ENCODE measurements at places on chromosomes 2 and 18.

- DNase-seq: peak; percentile 24
Observed at GRCh38 chr2:148876202-148876594, 1.2 kb downstream of the KIF5C start.

DNA sequence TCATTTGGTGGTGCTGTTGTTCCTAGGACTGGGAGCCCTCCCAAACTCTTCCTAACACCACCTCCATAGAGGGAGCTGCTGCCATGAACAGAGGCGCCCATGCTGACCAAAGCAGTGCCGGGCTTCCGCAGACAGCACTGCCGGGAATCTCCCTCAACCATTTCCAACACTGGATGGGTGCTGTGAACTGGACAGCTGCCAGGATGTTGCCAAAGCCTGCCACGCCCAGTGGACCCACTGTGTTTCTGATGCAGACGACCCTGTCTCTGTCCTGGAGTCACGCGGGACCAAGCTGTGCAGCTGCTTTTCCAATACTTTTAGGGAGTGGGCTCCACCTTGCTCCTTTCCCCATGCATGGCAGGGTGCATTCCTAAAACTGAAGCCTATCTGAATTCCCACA is 16.9 kb upstream of the GNAL start:
- no peak for DNase-seq

- peak; percentile 59 for DNase-seq
Observed at GRCh38 chr2:240840435-240841060, 20.5 kb upstream of the KIF1A start.

- DNase-seq: no peak
Observed at GRCh38 chr2:238162251-238162845, 3.6 kb downstream of the ERFE start.

DNA sequence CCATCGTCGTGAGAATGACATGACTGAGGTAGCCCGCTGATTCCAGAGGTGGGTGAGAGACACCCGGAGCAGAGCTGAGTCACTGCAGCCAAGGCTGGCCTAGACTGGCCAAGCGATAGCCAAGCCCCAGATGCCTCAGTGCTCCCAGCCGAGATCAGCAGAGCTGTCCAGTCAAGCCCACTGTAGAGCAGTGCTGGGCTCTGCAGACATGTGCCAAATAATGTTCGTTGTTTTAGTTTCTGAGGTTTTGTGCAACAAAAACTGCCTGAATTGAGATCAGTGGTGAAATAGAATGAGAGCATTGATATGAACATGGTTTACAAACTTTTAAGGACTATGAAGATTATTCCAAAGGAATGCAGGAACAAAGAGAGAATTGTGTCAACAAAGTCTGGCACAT is 42.1 kb downstream of the INSIG2 start:
- no peak for DNase-seq

- no peak for DNase-seq
Observed at GRCh38 chr2:227204452-227204851, 40.0 kb downstream of the COL4A3 start.

DNA sequence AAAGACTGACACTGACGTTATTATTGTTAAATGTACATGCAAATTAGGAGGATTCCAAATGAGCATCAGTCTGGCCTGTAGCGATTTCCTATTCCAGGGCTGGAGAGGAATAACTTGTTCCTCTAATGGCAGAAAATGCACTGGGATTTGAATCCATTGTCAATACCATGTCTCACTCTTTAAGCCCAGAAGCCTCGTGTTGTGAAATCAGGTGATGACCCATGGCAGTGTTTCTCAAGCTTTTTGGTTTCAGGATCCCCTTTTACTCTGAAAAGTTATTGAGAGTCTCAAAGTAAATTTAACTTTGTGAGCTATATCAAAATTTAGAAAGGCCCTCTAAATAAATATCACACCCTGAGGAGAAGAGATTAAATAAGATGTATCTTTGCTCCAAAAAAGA is 279.2 kb downstream of the GALR1 start:
- DNase-seq: no peak

GRCh38 chr2:45191976-45192375 is 182.7 kb upstream of the SIX2 start:
- no peak for DNase-seq

DNA sequence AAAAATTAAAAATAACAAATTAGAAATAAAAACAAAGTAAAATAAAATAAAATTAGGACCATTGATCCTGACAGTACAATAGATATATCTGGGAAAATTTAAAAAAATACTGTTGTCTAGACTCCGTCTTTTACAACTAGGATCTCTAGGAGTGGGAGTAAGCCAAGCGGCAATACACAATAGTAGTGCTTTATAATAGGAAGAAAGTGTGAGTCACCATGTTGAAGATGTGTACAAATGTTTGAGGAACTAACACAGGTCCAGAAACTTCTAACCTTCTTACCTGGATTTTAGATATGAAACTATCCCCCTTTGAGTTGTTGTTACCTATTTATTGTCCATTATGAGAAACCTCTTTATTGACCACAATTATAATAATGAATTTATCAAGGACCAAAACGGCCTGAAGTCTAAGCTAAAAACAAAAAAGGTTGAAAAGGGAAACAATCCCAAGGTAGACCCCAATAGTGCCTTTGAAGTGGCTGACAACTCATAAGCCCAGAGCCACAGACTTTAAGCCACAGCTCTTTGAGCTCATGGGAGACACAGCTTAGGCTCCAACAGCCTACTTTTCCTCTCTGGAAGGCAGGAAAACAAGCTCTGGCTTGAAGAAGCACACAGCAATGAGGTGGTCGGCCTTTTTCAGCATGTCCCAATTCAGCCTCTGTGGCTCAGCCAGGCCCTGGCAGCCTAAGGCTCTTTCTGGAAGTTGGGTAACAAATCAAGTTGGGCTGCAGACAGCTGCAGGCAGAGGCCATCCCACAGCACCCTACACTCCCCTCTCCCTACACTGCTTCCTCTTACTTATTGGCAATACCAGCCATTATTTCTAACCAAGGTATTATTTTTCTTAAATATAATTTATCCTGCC is 62.9 kb downstream of the AQP4 start:
- DNase-seq: no peak

- DNase-seq: no peak
Observed at GRCh38 chr2:142095647-142096046, 35.2 kb downstream of the LRP1B start.

- DNase-seq: no peak
Observed at GRCh38 chr2:121471532-121472469, 58.9 kb upstream of the RNU4ATAC start.

DNA sequence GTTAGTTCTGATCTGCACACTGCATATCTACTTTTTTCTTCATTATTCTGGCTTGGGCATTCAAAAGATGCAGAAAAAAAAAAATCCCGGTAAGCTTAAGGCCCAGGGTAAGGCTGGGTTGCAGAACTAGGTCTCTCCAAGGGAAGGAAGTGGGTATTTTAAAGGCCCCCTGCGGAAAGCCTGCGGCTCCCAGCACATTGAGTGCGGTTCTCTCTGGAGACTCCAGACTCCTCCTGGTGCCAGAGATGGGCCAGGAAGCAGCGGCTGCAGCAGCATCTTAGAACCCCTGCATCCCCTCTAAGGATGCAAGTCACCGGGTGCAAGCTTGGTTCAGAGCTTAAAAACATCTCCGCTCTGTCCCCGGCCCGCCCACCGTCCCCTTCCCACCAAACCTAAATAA is 49.5 kb downstream of the TGIF1 start:
- DNase-seq: peak; percentile 25

All from HEK293T (cell line).